ENCODE measurements at places on chromosomes 7 and 10.

- DNase-seq = no peak
These were observed 114.0 kb downstream of the NT5C2 start for GRCh38 chr10:103079100-103079499.

GRCh38 chr10:6153845-6154244, 48.9 kb upstream of the PFKFB3 start:
- DNase-seq = no peak

- peak; percentile 36 for DNase-seq
These were observed 701 bp downstream of the STK17A start for GRCh38 chr7:43583424-43584194.

- DNase-seq = peak; percentile 17
These were observed 73.0 kb upstream of the LRRC4 start for GRCh38 chr7:128104108-128104742.

- no peak for DNase-seq
These were observed 37.3 kb downstream of the SHH start for GRCh38 chr7:155774947-155775346.

DNA sequence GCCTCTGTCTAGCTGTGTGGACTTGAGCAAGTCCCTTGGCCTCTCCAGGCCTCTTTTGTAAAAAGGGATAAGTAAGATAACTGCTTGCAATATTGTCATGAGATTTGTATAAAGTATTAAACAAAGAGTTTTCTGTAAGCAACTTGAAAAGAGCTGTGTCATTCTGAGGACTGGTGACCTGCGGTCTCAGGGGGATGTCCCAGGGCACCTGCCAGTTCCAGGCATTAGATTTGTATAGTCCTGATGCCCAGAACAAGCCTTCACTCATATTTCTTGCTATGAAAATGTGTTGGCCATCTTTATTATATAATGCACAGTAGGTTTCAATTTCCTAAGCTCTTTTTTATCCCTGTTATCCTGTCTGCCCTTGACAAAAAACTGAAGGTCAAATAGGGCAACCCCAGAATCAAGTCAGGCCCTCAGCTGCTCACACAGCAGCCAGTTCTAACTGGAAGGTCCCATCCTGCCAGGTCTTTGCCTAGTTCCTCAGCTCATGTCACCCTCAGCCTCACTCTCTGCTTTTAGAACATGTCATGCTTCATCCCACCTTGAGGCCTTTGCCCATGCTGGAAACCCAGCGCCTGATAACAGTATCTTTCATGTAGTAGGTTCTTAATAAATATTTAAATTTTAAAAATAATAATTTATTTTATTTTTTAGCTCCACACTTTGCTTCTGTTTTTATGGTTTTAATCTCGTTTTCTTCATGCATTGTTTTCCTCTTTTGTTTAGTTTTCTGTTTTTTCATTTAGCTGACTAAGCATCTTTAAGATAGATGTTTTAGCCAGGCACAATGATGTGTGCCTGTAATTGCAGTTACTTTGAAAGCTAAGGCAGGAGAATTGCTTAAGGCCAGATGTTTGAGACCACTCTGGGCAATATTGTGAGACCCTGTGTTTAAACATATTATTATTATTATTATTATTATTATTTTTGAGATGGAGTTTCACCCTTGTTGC, 87.5 kb upstream of the ZNF92 start:
- no peak for DNase-seq

GRCh38 chr7:100152404-100152803, 3.7 kb downstream of the LAMTOR4 start:
- no peak for DNase-seq

GRCh38 chr7:1609023-1609422, 39.2 kb upstream of the PSMG3 start:
- DNase-seq = no peak

DNA sequence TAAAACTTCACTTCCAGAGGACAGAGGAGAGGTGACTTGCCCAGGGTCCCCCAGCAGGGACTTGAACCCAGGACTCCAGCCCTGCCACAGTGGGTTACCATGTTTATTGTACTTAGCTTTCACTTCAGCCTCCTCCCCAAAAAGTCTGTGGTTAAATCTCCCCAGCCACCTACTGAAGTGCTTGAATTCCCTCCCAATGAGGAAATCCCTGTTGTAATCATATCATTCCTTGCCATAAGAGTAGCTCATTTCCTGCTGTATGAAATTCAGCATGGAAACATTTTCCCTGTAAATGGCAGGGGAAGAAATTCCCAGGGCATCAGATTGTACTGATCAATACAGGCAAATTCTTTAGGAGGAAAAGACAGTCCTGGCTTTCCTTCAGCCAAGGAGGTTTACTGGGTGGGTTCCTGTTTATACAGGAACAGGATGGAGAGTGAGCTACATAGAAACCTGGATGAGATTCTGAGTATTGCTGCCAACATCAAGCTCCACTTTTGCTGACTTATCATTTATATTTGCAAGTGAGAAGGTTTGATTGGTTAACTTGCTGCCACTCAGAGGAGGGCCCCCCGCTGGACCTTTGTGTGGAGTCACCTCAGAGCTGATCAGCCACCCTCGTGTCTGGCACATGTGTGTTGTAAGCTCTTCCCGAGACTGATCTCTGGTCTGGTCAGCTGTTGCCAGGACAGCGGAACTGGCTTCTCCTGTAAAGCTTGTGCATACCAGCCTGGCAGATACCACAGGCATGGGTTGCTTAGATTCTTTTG, 16.4 kb upstream of the PDZD8 start:
- no peak for DNase-seq

GRCh38 chr10:71309919-71310318, 9.1 kb upstream of the SLC29A3 start:
- no peak for DNase-seq

DNA sequence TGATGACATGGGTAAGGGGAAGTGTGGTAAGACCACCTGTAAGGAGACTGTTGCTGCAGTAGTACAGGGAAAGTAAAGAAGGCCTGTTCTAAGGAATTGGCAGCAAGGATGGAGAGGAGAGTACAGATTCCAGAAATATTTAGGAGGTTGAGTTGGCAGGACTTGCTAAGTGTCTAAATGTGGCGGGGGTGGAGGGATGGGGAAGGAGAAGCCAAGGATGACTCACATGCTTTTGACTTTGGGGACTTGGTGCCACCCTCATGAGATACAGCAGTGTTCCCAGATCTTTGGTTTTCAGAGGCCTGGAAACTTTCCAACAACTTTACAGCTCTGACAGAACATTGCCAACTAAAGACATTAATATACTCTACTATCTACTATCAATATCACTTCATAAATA, 45.4 kb downstream of the CDK6 start:
- no peak for DNase-seq

DNA sequence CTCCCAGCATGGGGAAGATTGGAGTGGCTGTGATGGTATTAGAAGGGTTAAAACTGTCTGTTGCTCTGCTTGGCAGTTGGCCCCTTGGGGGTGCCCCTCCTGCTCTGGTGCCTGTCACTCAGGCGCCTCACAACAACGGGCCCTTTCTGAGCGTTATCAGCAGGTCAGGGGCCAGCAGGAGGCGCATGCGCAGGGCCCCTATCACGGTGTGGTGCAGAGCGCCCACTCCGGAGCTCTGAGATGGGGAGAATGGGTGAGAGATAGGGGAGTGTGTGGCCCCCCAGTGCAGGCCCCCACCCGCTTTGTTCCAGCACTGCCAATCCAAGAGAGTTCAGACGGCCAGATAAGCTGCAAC, 24.8 kb downstream of the GBX1 start:
- no peak for DNase-seq

GRCh38 chr7:131336956-131337355, 9.3 kb downstream of the MKLN1 start:
- no peak for DNase-seq

GRCh38 chr7:38000272-38000671, 79.8 kb downstream of the EPDR1 start:
- no peak for DNase-seq

DNA sequence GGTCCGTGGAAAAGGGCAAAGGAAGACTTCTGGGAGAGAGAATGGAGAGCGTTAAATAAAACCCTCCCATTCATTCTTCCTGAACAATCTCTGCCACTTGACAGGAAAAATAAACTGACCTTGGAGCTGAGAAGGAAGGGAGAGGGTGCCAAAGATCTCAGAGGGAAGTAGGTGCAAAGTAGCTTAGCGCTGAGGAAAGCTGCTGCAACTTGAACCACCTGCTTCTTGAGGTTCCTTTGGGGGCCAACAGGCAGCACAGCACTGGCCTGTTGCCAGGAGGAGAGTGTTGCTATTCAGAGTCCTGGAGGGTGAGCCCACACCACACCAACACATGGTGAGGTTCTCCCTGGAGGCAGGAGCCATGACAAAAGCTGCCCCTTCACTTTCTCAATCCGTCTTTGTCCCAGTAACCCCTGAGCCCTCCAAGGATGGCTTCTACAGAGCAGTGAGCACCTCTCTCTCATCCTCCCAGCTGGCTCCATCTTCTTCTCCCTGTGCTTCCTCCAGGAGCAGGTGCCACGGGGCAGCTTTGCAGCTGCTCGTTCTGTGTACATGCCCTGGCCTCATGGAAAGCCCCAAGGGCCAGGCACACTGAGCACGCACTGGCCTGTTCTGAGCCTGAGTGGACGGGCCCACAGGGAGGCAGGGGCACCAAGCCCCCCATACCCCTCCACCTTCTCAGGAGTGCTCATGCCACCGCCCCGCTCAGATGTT, 101.3 kb downstream of the STRA8 start:
- no peak for DNase-seq

- no peak for DNase-seq
These were observed 684.9 kb downstream of the SORCS1 start for GRCh38 chr10:106479636-106480035.

- DNase-seq = no peak
These were observed 70.7 kb downstream of the LCOR start for GRCh38 chr10:96902731-96903358.

DNA sequence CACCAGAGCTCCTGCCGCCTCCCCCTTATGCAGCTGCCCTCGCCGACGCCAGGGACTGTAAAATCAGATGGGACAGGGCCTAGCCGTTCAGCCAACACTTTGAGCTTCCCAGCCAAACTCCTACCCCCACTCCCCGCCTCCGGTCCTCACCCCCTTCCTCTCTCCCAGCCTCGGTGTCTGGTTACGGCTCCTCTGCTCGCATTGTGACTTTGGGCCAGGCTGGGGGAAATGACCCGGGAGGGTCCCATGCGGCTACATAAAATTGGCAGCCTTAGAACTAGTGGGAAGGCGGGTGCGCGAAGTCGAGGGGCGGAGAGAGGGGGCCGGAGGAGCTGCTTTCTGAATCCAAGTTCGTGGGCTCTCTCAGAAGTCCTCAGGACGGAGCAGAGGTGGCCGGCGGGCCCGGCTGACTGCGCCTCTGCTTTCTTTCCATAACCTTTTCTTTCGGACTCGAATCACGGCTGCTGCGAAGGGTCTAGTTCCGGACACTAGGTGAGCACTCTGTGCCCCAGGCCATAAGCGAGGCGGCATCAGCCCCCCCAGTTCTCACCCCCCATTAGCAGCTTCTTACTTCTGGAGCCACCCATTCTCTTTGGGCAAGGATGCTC, at the start of gene KAZALD1:
Gene KAZALD1, plus strand, starts transcription at position 366 of the 608 bp plus-strand sequence. CDS start 604 bp downstream, outside the sequence.
- DNase-seq = peak; percentile 48

GRCh38 chr7:80686576-80686975, 48.1 kb downstream of the CD36 start:
- DNase-seq = no peak

DNA sequence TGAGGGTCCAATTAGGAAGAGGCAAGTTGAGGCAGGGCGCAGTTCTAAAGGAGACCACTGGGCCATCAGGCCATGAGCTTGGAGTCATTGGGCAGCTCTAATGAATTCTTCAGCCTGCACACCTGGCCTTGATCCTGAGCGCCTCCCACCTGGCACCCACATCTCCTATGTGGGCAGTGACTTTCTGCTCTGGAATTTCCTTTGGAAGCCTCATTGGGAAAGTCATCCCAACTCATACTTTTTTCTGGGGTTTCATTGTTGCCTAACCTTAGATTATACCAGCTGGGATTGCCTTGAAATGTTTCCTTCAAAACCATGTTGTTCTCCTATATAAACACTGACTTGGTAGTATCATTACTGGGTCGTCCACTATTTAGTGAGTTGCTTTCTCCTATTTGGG, 54.1 kb downstream of the PLPP4 start:
- no peak for DNase-seq

DNA sequence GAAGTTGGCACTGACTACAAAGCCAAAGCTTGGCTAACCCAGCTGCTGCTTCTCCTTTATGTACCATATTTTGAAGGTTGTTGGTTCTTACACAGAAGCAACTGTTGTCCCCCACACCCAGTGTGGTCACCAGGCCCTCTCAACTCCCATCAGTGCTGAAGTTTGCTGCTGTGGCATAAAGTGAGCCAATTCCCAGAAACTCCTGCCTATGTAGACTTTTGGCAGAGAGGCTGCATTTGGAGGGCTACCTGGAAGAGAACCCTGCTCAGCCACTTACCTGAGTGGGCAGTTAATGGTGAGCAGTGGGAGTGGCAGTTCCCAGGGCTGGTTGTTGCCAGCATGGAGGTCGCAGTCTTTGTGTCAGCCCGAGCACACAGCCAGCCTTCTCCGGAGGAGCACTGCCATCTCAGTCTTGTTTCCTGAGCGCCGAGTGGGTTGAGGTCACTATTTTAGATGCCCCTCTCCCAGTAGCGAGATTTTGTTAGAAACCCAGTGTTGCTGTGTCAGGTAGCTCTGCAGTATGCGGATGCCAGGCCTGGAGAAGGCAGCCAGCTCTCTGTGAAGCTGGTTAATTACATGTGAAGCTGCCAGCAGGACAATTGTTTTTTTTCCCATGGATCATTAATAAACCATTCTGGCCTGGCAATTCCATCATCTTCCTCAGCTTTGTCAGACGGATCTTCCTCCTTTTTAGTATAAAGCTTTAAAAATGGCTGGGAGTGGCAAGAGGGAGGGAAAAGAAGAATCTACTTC, 24.5 kb downstream of the LRRC4 start:
- no peak for DNase-seq

GRCh38 chr10:100968062-100968736, 1.1 kb upstream of the SEMA4G start:
- DNase-seq = no peak

- DNase-seq = no peak
These were observed 61.9 kb upstream of the ADO start for GRCh38 chr10:62742536-62743061.

DNA sequence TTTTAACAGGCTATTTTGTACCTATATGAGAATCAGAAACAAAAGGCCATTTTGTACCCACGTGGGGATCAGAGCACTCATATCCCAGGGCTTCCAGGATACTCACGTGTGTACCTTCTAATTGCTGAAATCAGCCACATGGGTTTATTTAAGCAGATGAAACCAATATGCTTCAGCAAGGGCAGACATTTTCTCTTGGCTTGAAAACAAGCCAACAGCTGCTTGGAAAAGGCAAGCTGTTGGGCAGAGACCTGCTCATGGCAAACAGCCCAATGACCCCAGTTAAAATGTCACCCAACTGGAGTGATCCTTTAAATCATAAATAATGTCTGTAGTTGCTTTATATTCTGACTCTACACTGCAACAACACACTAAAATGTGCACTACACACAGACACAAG, 26.5 kb upstream of the TOMM7 start:
- DNase-seq = peak; percentile 93

DNA sequence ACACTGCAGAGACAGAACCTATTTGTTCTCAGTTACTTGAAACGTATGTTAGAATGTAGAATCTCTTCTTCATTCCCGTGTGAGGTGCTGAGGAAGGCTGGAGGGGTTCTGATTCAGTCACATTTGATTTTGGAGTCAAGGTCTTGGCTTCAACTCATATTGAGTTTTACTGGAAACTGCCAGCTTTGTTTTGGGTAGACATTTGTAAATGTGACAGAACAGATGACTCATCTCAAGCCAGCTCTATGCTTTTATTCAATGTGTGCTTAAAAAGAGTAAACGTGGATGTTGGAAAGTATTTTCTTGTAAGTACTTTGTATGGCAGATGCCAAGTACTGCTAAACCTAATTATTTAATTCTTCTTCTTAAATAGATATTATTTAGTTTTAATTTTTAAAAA, 780.8 kb upstream of the C7orf33 start:
- no peak for DNase-seq

All from NCI-H1092 (cell line).